Cardiac fibroblast (primary cell): ENCODE measurements at places on chromosomes 3 and 15.

DNA sequence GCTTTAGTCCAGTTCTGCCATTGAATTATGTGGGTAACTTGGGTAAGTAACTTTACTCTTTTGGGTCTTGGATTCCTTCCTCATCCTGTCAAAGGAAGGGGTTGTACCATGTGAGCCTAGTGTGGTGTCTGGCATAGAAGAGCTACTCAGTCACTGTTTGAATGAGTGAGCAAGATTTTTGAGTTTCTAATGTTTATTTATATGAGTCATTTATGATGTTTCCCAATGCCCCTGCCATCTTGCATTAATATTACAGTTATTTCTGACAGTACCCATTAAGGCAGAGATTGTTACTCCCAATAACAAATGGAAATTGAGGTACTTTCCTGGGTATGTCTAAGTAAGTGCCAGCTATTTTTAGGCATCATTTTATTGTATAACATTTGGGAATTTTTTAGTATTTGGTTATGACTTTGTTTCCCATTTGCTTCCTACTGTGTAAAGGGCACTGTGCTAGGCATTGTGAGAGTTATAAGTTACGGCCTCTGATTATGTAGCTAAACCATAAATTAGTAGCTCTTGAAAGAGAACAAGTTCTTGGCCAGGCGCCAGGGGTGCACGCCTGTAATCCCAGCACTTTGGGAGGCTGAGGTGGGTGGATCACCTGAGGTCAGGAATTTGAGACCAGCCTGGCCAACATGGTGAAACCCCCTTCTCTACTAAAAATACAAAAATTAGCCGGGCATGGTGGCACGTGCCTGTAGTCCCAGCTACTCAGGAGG lies 23.5 kb downstream of the NR1D2 start:
- peak; percentile 29 for DNase-seq

GRCh38 chr3:9912294-9912935 lies 4.5 kb upstream of the IL17RC start:
- DNase-seq = no peak

DNA sequence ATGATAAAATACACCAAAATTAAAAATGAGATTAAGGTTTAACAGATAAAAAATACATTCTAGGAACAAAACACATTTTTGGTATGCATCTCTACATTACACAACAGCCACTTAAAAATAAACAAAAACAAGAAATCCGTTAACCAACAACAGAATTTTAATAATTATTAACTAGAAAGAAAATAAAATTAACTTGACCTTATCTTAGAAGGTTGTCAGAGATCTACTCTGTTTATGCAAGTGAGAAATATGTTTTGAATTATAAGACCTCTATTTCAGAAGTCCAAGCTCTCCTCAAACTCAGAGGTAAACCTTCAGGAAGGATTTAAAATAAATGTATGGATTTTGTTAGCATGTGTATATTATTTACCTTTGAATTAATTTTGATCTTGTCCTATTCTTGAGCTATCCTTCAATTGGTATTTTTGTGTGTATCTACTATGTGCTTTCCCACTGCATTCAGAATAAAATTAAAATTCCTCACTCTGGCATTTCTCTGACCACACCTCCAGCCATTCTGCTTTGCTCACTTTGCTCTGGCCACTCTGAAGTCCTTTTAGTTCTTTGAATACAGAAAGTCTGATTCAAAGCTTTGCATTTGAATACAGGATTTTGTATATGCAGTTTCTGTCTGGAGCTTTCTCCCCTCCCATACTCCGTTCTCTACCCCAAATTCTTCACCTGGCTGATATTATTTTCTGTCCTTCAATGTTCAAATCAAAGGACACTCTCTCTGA lies 352.0 kb downstream of the ZBTB20 start:
- no peak for DNase-seq

GRCh38 chr3:24101676-24102168 lies 156.6 kb downstream of the NR1D2 start:
- DNase-seq = no peak

DNA sequence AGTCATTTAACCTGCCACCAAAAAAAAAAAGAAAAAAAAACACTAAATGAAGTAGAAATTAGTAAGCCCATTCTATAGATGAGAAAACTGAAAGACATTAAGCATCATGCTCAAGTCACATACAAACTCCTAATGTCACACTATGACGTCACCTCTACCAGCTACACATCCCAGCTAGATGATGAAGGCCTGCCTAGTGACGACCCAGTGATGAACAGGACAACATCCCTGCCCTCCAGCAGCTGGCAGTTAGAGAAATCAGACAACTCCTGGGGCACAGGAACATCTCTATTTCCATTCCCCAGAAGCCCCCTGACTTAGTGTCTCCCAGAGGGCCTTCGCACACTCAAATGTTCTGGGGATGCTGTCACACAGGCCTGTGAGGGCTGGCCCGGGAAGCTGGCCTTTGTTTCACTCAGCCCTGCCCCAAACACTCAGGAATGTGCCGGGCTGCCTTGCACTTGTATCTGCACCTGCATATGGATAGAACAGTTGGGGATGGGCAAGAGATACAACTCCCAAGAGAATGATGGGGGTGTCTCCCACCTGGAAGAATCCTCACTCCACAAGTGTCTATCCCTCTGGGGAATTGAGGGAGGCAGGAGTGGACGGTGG lies 7.0 kb upstream of the HAPLN3 start:
- no peak for DNase-seq

- no peak for DNase-seq
Observed at GRCh38 chr3:39260318-39260717, 19.5 kb downstream of the CX3CR1 start.

- no peak for DNase-seq
Observed at GRCh38 chr3:3686907-3687648, 112.2 kb upstream of the LRRN1 start.

DNA sequence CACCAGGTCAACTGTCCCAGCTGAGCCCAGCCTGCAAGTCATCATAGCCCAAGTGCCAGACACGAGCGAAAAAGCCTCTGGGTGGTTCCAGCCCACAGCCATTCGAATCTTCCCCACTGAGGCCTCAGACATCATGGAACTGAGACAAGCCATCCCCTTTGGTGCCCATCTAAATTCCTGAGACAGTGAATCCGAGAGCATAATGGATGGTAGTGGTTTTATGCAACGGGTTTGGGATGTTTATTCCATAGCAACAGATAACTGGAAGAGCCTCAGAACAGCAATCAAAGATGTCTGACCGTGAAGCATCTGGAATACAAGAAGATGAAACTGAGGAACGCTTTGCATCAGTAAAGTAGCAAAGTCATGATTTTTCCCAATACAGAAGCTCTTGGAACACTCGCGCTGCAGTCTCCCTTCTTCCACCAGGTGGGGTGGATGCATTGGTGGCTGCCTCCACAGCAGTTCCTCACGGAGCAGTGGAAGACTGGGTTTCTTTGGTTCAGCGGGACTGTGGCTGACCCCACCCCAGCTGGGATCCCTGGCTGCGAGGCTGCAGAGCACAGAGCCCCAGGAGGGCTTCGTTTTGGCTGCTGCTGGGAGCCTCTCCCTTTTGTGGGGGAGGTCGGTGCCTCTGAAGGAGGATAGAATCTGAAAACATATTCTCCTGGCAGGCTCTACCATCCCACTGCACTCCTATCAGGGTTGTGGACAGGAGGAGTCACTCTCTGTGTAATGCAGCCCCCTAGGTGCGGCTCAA lies 26.4 kb upstream of the PDE8A start:
- peak; percentile 84 for DNase-seq

DNA sequence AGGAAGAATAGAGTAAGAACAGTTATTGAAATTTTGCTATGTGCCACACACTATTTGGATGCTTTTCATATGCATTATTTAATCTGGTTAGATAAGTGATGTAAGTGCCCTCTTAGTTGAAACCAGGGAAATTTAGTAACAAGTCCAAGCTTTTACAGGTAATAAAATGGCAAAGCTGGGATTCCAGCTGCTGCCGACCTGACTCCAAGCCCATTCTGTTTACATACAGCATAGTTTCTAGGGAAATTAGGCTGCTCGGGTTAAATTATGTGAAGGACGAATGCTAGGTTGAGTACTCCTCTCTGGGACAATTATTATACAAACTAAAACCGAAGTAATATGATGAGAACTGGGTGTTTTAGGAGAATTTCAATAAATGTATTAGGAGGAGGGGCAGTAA lies 38.7 kb upstream of the FAH start:
- no peak for DNase-seq

GRCh38 chr3:18194431-18194830 lies 230.7 kb downstream of the SATB1 start:
- peak; percentile 57 for DNase-seq

DNA sequence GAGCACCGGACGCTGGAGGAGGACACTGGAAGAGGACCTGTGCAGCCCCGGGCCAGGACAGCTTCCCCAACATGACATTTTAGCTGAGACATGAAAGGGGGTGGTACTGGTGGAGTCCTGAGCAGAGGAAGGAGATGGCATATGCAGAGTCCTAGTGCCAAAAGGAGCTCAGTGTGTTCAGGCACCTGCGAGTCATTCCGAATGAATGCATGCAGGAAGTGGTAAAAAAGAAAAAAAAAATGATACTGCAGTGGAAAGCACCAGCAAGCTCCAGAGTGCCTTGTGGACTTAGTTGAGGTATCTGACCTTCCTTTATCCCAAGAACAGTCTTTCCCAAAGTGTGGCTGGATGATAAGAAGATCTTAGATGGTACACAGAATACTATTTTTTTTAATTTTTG lies 6.6 kb upstream of the ZNF148 start:
- DNase-seq = peak; percentile 37

DNA sequence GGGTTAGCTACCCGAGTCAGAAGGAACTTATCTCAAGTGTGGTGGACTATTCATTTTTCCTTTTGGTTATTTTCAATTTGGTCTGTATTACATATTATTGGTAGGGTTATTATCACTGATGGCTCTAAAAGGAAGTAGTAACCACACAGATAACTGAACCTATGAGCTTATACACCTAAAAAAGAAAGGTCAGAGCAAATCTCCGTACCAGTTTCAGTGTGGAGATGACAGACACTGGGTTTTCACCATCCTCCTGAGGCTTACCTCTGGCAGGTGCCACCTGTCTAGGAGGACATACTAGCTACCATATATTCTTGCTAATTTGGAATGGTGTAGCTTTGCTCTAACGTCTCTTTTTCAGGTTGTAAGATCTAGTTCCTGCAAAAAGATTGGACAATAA lies 10.2 kb downstream of the GAP43 start:
- no peak for DNase-seq

DNA sequence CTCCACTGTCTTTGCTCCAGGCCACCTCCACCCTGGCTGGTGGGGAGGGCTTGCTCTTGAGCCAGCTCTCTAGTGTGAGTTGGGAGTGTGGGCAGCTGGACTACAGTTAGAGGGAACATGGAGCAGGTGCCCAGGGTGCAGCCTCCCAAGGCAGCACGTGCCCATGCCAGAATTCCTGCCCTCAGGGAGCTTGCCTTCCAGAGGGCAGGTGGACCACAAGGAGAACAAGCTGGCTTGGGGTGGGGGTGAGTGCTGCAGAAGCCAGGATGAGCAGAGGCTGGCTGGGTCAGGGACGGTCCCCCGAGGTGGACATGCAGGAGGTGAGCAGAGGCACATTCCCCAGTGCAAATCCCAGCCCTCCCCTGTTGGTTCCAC lies 89.5 kb downstream of the VGLL4 start:
- no peak for DNase-seq

DNA sequence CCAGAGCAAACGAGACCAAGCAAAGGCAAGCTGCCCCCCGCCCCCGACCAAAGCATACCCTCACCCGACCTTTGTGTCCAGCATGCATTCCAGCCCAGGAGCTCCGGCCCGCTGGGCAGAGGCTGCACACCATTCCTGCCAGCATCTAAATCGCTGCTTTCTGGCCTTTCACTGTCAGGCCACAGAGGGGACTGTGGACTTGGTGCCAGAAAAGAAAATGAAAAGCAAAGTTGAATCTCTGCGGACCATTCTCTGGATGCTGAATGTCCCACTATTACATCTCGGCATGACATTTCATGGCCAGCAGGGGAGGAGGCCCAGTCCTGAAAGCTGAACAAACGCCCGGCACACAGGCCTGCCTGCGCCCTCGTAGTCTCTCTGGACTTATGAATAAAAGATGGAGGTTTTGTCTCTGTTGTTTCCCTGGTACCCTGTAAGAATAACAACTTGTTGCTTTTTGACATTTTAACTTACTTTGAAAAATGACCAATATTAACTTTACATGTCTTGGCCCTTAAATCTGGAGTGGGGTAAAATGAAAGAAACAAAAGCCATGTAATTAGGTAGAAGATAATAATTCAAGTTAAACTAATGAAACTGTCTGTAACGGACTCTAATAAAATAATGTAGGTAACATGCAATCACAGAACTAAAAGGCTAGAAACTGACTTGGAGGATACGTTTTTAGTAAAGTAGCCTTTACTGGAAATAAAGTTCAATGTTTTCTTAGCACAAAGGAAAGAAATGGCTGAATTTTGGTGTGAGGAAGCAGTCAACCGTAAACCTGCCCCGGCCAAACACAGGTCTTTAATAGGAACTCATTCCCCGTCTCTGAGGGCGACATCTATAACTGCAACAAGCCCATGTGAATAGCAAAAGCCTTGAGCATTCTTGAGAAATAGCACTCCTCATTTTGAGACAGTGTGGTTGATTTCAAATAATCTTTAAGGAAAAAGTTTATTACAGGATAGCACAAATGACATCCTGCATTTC lies 12.7 kb downstream of the IL17RD start:
- DNase-seq = no peak
